ENCODE measurements at places on chromosomes 1 and 21.
A peak's percentile ranks its signal among the peaks of the same experiment; 100 is the strongest.

GRCh38 chr1:47840393-47841190, 156.6 kb downstream of the TRABD2B start:
- DNase-seq: no peak

DNA sequence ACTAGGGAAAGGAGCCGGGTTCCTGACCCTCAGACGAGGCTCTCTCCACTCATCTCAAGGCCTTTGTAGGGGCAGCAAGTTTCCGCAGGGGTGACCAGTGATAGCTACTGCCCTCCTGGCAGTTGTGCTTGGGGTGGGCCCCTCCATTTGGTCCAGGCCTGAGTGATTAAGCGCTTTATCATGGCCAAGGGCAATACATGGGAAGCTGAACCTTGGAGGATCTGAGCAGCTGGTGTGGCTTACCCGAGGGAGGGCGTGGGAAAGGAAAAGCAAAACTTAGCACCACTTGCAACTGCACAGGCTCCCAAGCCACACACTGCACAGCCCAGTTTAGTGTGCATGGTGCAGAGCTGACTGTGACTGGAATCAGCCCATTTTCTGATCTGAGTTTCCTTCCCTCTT, 47.8 kb downstream of the GADD45A start:
- no peak for DNase-seq

GRCh38 chr1:81949421-81949820, 148.7 kb downstream of the ADGRL2 start:
- peak; percentile 67 for DNase-seq

- DNase-seq: no peak
These were observed 13.7 kb downstream of the PODN start for GRCh38 chr1:53075761-53076163.

DNA sequence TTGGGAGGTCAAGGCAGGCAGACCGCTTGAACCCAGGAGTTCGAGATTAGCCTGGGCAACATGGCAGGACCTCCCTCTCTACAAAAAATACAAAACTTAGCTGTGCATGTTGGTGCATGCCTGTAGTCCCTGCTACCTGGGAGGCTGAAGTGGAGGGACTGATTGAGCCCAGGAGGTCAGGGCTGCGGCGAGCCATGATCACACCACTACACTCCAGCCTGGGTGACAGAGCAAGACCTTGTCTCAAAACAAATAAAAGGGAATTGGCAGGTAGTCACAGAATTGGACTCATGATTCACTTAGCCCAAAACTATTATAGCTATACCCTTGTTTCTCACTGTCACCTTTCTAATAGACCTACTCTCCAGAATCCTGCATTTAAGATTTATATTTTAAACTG, 5.5 kb downstream of the TADA1 start:
- no peak for DNase-seq

DNA sequence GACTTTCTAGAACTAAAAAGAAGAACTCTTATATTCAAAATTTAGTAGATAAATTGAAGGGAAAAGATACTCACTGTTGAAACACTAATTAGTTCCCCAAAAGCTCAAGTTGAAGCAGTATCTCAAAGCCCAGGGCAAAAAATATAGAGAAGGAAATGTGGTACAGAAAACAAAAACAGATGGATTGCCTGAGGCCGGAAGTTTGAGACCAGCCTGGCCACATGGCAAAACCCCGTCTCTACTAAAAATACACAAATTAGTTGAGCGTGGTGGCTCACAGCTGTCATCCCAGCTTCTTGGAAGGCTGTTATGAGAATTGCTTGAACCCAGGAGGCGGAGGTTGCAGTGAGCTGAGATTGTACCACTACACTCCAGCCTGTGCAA, 36.0 kb downstream of the FAM177B start:
- DNase-seq: no peak

DNA sequence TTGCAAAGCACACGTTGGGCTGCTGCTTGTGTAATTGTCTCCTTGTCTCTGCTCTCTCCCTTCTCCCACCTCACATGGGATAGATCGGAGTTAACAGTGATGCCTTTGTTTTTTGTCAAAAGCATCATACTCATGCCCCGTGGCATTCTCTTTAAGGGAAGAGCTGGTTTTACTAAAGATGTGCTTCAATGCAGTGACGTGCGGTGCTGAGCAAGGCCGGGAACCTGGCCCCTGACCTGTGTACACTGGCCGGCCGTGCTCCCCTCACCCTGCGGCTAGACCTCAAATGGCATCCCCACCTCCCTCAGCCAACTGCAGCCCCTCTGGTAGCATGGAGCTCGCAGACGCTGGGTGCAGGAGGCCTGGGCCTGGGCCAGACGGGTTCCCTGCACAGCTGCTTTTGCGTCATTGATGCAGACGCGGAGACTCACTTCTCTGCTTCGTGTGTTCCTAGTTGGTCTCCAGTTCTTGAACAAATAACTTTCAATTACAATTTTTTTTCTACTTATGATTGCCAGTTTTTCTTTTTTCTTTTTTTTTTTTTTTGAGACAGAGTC, 19.9 kb downstream of the AGPAT3 start:
- DNase-seq: no peak

DNA sequence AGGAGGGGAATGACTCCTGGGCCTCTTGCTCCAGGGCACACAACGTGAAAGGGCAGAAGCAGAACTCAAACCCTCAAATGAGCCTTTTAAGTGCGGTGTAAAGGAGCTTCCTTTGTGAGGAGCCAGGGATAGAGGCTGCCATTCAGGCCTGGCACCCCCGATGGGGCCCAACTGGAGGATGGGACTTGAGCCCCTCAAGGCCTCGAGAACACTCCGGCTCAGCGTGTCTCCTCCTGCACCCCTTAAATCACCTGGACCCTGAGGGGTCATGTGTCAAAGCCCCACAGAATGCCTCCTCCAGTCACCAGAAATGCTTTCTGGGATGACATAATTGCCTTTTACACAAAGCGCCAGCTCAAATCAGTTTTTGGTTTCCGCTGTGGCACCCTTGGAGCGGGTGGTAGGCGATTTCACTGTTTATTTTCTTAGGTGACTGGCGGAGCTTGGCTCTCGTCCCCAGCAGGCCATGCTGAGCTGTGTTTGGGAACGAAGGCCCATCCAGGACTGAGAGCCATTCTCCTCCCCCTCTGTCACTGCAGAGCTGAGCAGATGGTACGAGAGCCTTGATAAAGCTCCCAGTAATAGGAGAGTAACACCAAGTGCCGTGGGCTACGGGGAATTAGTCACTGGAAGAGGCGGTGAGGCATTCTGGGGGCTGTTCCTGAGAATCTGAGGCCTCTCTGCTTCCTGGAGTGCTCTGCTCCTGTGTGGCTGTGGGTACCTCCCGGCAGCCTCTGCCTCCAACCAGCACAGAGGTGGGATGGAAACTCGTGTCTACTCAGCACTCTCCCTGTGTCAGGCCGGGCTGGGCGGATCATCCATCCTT, 163.0 kb downstream of the GRIK3 start:
- DNase-seq: no peak

DNA sequence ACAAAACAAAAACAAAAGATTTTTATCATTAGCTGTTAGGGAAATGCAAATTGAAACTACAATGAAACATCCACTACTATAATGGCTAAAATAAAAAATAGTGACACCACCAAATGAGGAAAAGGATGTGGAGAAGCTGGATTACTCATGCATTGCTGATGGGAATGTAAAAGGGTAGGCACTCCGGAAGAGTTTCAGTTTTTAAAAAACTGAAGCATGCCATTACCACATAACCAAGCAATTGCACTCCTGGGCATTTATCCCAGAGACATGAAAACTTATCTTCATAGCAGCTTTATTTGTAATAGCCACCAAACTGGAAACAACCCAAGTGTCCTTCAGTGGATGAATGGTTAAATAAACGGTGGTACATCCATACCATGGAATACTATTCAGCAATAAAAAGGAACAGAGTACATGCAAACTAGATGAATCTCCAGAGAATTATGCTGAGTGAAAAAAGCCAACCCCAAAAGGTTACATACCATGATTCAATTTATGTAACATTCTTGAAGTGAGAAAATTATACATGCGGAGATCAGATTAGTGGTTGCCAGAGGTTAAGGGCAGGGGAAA, 14.5 kb upstream of the CFAP298 start:
- peak; percentile 7 for DNase-seq

GRCh38 chr1:116738673-116739370, 15.4 kb upstream of the CD2 start:
- peak; percentile 92 for DNase-seq
